ENCODE measurements at places on chromosomes 12 and 14.

DNA sequence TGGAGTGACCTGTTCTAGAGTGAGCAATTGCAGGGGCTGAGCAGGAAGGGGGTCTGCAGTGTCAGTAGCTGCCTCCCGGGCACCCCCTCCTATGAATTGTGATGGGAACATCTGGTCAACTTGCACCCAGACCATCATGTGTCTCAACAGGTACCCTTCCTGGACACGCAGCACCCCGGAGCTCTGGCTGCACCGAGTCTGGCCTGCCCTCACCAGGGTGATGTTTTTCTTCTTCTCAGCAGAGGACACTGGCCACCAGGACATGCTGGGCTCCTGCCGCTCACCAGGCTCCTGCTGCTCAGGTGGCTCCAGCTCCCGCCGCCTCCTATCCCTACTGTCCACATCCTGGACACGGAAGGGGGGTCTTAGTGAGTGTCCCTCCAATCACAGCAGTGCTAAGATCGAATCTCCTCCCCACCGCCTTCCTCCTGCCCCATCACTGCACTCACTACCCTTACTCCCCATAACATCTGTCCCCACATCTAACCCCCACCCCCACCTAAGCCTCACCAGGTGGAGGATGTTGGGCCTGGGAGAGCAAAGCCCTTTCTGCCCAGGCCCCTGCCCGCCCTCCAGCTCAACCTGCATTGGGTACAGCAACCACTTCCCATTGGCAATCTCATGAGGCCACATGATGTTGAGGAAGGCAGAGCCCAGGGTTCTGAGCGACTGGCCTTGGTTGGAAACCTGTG, 14.9 kb downstream of the ITGA7 start:
- DNase-seq: no peak

DNA sequence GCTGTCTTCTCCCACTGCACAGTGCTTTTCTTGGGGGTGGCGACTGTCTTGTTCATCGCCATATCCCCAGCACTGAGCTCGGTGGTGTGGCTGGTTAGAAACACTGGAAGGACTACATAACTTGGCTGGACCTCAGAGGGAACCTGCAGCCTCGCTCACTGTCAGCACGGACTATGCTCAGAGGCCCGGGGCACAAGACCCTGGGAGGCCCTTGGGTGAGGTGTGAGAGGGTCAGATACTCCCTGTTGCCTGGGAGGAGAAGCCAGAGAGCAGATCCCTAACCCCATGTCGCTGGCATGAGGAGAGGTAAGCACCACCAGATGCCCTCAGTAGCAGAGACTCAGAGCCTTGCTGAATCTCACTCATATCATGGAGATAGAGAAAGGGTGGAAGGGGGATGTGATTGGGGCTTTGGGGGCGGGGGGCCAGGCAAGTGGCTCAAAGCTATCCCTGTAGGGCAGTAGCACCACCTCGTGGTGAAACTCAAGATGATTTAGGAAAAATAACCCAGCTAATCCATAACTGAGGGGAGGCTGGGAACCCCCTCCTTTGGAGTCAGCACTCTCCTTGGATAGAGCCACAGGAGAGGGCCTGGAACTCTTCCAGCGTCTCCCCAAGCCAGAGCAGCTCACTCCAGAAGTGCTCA, 18.7 kb upstream of the HDAC7 start:
- DNase-seq: peak; percentile 70

DNA sequence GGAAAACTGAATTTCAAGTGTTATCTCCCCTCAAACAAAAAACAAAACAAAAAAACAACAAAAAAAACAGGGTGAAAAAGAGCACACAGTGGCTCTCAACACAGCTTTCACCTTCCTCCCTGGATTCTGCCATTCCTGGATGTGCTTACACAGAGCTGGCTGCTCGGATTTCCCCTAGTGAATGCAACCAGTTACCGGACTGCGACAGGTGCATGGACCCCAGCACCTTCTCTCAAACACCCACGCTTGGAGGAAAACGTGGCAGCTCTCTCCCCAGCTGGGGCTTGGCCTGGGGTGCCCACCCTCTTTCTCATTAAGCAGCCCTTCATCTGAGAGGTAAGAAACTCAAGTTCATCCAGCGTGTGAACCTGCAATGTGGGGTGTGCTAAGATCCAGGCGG, 33.5 kb upstream of the DICER1 start:
- DNase-seq: no peak

DNA sequence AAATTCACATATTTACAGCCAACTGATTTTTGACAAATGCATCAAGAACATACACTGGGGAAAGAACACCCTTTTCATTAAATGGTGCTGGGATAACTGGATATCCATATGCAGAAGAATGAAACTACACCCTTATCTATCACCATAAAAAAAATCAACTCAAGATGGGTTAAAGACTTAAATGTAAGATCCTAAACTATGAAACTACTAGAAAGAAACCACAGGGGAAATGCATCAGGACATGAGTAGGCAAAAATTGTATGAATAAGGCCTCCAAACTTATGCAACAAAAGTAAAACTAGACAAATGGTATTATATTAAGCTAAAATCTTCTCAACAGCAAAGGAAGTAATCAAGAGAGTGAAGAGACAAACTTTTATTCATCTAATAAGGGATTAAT, 242.6 kb downstream of the CPNE8 start:
- DNase-seq: no peak

DNA sequence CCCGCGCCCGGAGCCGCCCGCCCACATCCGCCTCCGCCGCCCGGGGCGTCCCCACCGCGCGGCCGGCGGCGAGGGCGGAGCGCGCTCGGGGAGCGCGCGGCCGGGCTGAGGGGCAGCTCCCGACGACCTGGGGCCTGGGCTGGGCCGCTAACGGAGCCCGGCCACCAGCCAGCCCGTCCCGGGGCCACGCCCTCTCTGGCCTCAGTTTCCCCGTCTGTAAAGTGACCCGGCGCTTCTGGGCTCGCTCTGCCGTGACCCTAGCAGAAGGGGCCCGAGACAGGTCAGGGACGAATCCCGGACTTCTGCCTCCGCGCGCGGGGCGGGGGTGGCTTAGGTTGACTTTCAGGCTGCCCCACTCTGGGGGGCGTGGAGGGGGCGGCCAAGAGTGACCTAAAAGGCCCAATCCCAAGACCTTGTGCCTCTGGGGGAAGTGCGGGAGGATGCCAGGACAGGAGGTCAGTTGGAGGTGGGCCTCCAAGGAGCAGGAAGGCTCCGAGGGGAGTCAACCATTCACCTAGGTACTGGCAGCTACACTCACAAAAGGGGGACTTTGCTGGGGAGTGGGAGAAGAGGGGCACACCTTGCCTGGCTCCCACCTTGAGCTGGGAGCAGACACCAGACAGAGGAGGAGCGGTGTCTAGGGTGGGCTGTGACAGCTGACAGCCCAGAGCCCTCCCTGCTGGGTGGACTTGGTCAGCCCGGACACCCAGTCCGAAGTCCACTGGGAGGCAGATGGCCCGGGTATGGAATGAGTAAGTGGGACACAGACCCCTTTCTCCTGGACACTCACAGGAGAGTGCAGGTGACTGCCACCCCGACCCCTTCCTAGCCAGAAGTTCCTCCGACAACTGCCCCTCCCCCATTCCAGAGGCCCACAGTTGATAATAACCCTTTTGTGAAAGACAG, 486 bp upstream of the AKT1 start:
- DNase-seq: peak; percentile 66

- DNase-seq: peak; percentile 65
These were observed 16.5 kb downstream of the HEBP1 start for GRCh38 chr12:12983420-12984035.

GRCh38 chr12:12749433-12749832, 32.3 kb downstream of the CDKN1B start:
- no peak for DNase-seq

DNA sequence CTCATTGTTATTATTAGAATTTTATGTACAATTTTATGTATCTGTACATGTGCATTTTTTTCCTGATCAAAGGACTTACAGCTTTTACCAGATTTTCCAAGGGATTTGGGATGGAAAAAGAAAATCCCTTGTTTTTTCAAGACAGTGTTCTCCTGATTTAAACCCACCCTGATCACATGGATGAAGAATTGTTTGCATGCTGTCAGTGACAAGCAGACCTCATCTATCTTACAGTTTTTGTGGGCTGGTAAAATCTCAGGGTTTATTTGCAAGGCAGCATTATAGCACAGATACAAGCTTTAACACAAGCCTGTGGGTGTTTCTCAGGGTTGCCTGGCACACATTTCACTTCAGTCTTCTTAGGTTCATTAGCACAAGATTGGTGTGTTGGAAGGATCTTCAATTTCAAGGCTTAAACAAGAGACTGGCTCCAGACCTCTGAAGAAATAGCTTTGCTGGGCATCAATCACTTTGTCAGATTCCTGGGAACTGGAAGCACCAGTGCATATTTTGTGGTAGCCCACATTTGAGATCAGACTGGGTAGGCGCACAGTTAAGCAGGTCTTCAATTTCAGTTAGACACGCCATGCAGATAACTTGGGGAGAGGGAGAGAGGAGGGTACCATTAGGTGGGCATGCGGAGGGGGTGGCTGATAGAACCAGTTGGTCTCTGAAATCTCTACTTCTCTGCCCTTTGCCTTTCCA, 118.0 kb downstream of the TBX5 start:
- DNase-seq: no peak

DNA sequence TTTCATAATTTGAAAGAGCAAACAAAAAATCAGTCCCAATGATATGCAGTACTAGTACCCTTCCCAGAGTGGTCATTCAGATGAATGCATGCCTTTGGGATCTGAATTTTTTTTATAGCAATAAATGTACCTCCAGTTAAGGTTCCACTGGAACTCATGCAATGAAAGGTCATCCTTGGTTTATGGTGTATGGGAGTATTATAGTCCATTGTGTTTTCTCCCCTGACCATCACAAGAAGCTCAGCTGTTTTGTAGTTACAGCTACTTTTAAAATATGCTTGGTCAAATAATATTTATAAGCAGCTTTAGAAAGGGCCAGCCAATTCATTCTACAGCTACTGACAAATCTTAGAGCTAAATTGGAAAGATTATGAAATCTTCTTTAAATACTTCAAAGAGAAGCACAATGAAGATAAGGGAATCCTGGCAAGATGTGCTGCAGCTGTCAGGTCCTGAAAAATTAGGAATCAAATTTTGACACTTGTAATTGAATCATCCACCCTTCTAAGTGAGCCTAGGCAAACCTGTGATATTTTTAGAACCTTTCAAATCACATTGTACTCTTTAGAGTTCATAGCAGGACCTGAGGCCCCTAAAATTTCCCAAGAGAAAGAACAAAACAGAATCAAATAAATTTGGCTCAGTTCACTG, 46.5 kb downstream of the IFT81 start:
- DNase-seq: no peak
